Mucosa of descending colon (tissue), 3 donors: ENCODE measurements at places on chromosomes 4 and X. TPM values are rescaled to one million over a fixed set of nuclear protein-coding genes. Genes with fewer than 3 reads are reported as not detected.

GRCh38 chr4:110309675-110310074, 111.3 kb upstream of the ELOVL6 start:
- no peak for DNase-seq

GRCh38 chr4:184421533-184422155, 52.7 kb downstream of the IRF2 start:
- DNase-seq: no peak

GRCh38 chr4:74237425-74237966, 70.8 kb upstream of the EPGN start:
- DNase-seq: no peak

GRCh38 chrX:85024044-85024443, 20.4 kb downstream of the APOOL start:
- DNase-seq: no peak

DNA sequence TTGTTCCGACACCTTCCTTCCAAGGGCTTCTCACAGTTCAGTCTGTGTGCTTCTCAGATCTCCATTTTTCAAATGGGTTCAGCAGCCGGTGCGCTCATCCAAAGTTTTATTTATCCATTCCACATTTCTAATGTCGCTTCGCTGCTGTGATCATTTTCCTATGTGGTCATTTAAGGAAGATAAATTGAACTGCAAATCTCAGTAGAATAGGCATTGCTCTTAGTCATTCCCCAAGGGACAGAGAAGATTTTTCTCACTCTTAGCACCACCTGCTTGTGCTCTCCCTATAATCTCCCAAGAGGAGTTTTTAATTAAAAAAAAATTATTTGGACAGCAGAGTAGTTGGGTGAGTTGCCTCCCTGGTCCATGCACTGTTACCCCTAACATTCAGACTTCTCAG, 278.9 kb upstream of the GATB start:
- no peak for DNase-seq

The MAGEA12 gene
- not detected for total RNA-seq

DNA sequence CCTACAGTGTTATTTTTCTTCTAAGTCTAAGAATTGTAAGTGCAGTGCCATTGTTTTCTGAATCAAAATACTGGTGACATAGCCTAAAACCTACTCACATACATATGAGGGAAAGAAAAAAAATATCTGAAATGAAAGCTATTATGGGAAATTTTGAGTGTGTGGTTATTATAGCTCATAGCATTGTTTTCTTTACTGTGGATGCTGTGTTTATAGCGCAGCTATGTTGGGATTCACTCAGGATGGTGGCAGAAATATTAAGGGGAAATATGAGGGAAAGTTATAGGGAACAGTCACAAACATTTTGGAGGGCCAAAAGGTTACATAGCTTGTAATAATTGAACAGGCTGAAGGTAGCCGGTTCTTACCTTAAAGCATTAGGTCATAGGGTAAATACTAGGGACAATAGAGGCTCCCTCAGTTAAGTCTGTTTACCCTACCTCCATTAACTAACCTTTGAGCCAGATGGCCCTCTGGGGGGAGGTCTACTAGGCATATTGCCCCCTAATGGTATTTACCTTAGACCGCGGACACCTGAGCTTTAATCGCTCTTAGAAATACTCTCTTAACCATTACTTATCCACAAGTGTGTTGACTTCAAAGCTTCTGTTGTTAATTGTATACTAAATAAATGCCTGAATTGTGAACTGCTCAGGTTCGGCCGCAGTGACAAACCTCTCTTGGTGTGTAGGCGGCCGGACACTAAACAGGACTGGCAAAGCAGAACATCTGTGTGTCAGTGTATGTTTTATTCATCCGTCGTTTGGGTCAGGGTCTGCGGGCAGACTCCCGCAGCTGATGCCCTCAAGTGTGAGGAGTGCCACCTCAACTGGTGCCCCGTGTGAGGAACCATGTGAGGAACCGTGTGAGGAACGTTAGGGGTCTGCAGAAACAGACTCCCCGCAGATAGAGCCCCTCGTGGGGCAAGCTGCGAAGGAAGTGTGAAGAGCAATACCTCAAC, 21.3 kb upstream of the SULT1B1 start:
- no peak for DNase-seq

DNA sequence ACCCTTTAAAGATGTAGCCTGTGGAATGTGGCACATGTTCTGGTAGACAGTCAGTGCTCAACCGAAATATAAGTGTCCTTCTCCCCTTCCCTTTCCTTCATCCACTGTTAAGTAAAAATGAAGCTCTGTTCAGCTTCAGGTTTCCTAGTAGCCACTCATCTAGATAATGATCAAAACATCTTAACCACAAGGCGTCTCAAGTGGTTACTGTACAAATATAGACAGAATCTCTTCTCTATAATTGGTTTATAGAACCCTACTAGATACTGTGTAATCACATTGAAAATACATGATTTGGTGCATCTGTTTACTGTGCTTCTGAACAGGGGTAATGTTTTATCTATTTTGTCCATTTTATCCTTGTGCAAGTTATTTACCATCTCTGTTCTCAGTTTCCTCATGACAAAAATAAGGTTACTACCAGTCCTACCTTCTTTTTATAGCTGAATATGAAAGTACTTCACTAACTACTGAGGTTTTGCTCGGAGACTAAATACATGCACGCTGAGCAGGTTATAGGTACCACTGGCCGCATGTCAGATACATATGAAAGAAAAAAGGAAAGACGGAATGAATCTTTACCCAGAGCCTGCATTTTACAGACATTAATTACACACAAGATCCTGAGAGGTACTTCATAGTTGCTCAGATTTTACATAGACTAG, 20.3 kb upstream of the SLC25A4 start:
- no peak for DNase-seq

DNA sequence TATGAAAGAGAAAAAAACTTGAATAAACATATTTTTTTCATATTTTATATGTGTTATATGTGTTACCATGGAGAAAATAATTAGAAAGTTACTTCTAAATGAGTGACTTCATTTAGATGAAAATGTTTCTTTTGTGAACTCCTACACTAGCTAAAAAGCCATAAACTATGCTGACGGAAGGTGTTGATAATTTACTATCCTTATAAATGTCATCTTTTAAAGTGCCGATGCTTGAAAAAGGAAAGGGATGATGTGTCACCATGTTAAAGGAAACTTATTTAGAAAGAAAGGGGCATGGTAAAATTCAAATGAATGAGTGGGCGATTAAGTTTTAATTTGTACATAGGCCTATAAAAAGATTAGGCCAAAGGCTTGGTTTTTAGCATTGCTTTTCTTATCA, 133.8 kb downstream of the SPRY1 start:
- no peak for DNase-seq

GRCh38 chr4:52840531-52841370, 21.4 kb upstream of the RASL11B start:
- no peak for DNase-seq

GRCh38 chr4:75821966-75822365, 80.3 kb downstream of the PPEF2 start:
- no peak for DNase-seq

GRCh38 chrX:132590350-132591026, 101.7 kb upstream of the MBNL3 start:
- no peak for DNase-seq

The XPNPEP2 gene
- total RNA-seq: 14.5 TPM

DNA sequence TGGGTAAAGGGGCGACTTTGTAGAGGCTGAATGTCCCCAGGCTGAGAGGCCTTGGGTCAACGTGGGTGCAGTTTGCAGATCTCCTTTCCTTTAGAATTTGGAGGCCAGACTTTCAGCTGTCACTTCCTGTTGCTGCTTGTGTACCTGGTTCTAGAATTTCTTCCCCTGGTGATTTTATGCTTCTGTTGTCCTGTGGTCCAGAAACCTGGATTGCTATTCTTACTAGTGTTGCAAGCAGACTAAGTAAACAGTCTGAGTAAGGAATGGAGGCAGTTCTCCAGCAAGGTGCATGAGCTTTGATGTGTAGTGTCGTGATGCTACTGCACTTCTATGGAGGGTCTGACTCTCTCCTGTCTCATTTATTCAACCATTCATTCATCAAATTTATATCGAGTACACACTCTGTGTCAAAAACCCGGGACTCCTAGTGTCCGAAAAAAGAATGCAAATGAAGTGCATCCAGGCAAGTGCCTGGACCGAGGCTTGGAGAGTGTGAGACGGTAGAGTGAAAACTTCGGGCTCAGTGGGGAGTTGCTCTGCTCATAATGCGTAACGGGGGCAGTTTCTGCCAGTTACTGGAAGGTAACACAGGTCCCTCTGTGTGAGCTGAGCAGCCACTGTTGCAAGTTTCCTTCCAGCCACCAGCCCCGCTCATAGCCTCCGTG, 83.3 kb downstream of the SORCS2 start:
- no peak for DNase-seq

DNA sequence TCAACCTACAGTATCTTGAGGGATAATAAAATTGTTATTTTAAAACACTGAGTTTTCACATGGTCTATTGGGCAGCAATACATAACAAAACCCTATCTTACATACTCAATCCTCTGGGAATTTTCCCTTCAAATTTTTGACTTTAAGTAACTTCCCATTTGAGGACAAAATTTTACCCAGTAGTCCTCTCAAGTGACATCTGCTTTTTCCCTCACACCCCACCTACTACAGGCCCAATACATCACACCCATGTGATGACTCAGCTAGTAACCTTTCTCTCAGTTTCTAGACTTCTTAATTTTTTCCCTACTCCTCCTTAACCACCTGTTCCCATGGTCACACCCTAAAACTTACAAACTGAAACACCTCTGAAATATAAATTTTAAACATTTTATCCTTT, 12.2 kb upstream of the RAP1GDS1 start:
- no peak for DNase-seq

DNA sequence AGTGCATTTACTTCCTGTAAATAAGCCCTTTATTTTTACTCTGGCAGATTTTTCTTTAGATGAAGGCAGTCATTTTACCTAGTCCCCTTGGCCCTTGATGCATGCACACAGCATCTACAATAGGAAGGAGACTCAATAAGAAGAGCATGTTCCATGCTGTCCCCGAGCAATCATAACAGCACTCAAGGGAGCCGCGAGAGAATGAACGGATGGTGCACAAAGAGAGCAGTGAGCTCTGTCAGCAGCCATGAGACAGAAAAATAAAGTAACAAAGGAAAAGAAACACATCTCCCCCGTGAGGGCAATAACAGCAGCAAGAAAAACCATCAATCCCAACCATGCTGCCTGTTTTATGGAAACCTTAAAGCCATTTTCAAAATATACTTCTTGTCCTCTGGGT, 11.9 kb downstream of the SMIM31 start:
- DNase-seq: no peak

The SOD3 gene
- total RNA-seq: 33.0 TPM

GRCh38 chr4:105555409-105555808, 3.0 kb downstream of the ARHGEF38 start:
- DNase-seq: no peak
